CD4-positive, alpha-beta T cell treated with Interleukin-12 subunit alpha and Interleukin-12 subunit beta, for 1 hour (primary cell): ENCODE measurements at places on chromosomes 1 and 21.
A peak's percentile ranks its signal among the peaks of the same experiment; 100 is the strongest.

GRCh38 chr21:46605767-46606426 is 1.0 kb upstream of the S100B start:
- DNase-seq = peak; percentile 60

- no peak for DNase-seq
These were observed 111.0 kb downstream of the DAB1 start for GRCh38 chr1:57312869-57313268.

DNA sequence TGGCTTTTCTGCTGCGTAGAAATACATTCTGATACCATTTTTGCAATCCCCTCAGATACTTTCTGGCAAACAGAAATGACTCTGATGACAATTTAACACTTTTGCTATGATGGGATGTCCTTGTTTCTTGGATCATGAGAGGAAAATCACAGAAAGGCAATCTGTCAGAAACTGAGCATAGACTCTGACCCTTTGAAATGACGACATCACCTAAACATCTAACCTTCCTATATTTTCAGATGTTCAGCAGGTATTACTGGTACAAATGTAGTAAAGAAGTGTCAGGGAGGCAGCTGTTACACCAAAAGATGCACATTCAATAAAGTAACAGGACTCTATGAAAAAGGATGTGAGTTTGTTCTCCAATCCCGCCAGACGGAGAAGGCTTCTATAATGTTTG is 13.2 kb downstream of the CLCA1 start:
- DNase-seq = no peak

DNA sequence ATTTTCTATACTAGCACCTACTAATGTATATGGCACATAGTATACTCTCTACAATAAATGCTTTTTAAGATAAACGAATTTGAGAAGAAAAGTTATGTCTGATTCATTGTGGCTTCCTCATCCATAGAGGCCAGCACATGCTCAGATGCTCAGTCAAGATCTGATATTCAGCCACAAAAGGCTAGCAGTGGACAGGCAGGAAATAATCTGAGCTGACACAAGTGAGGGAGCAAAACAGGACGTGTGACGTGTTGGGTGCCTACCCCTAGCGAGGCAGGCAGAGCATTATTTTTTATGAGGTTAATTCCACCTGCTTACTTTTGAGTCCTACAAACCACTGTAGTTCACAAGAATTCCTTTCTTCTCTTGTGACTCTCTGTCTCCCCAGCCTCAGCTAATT is 550.9 kb downstream of the SMYD3 start:
- peak; percentile 75 for DNase-seq

GRCh38 chr1:214155987-214156625 is 124.9 kb upstream of the SMYD2 start:
- no peak for DNase-seq

DNA sequence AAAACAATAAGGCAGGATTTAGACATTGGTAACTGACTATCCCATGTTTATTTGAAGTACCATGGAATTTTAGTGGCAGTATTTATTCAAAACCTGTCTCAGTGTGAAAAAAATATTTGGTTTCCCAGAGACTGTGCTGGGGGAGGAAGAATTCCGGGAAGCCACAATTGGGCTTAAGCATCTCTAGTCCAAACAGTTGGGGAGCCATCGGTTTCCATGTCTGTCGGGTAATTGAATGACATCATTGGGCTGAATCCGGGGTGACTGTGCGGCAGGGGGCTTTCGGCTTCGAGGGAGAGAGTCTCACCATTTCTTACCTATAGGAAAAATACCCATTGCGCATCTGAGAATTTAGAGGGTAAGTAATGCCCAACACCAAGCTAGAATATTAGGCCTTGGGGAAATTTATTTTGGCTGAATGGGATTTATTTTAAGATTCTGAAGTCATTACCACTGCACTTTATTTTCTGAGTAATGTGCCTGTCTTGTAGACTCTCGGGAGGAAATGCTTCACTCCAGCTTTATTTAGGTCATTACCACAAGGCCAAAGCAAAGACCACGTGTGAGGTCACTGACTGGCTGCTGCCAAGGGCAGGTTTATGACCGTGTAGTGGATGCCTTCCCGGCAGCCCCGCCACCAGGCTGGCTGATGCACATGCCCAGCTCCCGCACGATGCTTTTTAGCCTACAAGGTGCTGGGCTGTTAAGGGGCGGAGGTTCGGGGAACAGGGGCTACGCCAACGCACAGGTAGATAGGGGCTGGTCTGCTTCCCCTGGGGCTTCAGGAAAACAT is 23.1 kb upstream of the UMODL1 start:
- no peak for DNase-seq

GRCh38 chr21:25573409-25574206 is 33.7 kb downstream of the MRPL39 start:
- DNase-seq = peak; percentile 74

DNA sequence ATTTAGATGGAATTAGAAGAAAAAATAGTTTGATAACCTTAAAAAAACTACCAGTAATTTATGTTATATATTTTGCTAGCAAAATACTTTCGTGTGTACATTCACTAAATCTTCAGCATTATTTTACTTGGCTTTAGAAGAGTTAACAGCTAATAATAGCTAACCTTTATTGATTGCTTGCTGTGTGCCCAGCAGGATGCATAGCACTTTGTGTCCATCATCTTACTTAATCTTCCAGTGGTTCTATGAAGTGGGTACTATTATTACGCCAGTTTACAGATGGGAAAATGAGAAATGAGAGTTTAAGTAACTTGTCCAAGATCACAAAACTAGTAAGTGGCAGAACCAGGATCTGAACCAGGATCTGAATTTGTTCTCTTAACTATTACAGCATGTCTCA is 41.7 kb upstream of the GPR25 start:
- no peak for DNase-seq

DNA sequence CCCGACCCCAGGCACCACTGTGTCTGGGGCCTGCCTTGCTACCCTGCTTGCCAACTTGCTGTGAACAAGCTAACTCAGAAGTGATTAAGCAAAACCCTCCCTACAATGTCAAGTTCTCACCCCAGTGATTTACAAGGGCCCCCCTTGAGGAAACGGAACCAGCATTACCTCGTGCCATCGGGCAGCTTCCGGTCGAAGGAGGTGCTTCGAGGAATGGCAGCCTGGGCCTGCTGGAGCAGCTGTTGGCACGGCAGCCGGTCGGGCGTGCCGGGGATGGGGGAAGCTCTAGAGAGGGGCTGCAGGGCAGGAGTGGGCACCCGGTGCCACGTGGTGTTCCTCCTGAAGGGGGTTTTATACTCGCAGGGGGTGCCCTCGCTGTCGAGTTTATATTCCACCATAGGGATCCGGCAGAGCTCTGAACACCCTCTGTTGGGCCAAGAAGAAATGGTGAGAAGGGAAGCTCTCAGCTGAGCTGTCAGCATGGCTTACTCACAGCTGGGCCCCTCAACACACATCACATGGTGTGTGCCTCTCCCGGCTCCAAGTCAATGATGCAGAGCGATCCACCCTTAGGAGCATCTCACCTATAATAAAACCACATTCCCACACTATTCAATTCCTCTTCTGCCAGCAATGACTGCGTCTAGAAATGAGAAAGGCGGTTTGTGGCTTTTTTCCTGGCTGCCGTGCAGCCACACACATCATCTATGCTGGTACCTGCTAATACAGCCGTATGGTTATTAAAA is 184.4 kb downstream of the SIPA1L2 start:
- DNase-seq = no peak

DNA sequence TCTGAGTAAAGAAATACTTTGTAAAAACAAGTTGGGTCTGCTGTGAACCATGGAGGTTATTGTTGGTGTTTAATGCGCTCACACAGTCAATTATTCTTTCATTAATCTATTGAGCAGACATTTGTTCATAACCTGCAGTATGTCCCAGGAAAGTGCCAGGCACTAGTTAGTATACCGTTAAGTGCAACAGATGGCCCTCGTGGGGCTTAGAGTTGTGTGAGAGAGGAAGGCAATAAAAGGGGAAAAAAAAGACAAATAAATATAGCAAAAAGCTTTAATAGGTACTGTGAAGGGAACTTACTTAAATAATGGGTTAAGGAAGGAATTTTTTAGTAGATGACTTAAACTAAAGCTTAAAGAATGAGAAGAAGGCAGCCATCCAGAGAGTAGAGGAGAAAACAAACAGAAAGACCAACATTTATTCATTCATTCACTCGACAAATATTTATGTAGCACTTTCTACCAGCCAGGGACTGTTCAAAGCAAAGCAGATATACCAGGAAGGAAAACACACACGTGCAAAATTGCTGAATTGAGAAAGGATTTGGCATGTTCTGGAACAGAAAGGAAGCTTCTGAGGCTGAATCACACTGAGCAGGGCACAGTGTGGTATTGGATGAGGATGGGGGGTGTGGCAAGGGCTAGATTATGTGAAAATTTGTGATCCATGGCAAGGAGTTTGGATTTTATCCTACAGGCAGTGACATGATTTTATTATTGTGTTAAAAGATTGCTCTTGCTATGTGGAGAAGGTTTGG is 296.1 kb upstream of the SGIP1 start:
- DNase-seq = no peak

GRCh38 chr1:11967028-11967547 is 13.2 kb upstream of the MFN2 start:
- peak; percentile 11 for DNase-seq
